SK-N-MC (cell line): ENCODE measurements at places on chromosomes 7 and 10.

DNA sequence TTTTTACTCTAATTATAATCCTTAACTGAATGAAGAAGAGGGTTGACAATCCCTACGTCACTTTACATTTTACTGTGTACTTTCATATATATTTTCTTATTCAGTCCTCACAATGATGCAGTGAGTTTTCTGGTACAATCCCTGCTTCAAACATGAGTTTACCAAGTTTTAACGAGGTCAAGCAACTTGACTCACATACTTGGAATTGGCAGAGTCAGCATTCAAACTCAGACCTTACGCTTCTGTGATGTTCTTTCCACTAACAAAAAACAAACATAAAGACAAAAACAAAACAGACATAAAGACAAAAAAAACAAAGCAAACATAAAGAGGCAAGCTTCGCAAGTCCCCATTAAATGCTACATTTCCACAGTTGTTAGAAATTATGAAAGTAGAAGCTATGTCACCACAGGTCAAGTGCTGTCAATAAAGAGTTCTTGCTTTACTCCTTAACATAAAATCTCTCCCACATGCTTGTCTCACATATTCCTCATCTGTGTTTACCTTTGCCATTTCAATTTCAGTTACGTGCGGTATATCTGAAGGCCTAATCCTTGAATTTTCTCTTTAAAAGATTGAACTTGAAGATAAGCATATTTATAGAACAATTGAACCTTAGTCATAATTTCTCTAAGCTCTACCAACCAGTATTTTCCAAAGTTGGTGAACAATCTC lies 217.3 kb downstream of the CELF2 start:
- no peak for DNase-seq

DNA sequence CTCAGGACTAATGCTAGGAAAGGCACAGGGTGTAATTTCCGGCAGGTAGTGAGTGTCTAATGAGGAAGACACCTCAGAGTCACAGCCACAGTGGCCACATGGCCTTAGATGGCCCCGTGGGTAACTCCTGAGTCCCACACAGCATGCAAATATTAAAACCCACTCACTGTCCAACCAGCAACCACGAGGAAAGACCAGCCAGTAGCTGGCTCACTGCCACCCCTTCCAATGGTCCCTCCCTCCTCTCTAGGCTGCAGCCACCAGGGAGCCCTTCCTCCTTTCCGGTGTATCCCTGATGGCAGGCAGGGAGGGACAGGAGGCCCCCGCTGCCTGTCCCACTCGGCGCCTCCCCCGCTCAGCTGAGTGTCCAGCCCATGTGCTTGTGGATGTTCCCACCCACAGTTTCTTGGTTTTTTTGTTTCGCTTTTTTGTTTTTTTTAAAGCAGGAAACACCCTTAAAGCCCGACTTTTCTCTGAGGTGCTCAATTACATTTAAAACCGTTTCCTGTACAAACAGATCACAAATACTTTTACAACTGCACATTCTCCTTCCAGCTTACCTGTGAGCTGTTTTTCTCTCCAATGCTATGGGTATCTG lies 9.2 kb downstream of the BNIP3 start:
- no peak for DNase-seq

GRCh38 chr7:18046601-18047000 lies 19.0 kb upstream of the PRPS1L1 start:
- no peak for DNase-seq

GRCh38 chr10:58641708-58642107 lies 129.0 kb downstream of the BICC1 start:
- no peak for DNase-seq

DNA sequence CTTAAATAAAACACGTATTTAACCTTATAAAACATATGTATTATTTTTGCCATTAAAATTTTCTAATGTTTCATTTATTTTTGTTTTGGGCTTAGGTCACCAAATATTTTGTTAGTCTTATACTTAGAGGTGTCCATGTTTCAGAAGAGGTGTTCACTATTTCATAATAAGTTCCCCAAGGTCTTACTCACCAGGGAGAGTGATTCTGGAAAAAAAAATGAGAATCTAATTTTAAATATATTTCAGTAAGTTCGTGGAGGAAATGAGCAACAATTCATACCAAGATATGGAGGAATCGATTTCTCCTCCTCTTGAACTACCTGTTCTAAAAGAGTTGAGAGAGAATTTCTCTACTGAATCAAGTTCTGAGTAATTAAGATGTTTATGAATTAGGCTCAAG lies 271.6 kb upstream of the SLC26A5 start:
- DNase-seq, result no peak

DNA sequence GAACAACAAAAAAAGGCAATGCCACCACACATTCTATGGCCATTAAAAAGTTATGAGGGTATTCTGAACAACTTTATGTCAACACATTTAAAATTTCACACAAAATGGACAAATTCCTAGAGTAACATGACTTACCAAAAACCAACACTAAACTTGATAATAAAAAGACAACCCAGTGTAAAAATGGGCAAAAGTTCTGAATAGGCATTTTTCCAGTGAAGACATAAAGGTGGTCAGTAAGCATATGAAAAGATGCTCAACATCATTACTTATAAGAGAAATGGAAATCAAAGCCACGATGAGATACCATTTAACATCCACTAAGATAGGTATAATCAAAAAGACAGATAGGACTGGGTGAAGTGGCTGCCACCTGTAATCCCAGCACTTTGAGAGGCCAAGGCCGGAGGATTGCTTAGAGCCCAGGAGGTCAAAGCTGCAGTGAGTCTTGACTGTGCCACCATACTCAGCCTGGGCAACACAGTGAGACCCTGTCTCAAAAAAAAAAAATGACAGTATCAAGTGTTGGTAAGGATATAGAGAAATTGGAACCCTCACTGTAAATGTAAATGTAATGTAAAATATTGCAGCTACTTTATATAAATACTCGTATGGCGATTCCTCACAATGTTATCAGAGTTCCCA lies 71.1 kb upstream of the OIT3 start:
- no peak for DNase-seq

GRCh38 chr10:6924166-6924565 lies 344.1 kb upstream of the PRKCQ start:
- no peak for DNase-seq

GRCh38 chr7:139035586-139036353 lies at the start of gene ZC3HAV1L:
TSS of gene ZC3HAV1L (minus strand) at chr7:139036042. CDS start at chr7:139036017, 25 bp downstream.
- DNase-seq, result no peak

DNA sequence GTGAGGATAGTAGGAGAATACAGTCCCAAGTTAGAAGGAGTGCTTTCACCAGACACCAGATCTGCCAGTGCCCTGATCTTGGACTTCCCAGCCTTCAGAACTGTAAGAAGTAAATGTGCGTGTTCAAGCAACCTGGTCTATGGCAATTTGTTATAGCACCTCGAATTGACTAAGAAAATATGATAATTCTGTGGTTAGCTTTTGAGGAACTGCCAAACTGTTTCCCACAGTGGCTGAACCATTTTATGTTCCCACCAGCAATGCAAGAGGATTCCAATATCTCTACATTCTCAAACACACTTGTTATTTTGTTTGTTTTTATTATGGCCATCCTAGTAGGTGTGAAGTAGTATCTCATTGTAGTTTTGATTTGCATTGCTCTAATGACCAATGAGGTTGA lies 47.0 kb downstream of the RBM20 start:
- DNase-seq, result no peak

DNA sequence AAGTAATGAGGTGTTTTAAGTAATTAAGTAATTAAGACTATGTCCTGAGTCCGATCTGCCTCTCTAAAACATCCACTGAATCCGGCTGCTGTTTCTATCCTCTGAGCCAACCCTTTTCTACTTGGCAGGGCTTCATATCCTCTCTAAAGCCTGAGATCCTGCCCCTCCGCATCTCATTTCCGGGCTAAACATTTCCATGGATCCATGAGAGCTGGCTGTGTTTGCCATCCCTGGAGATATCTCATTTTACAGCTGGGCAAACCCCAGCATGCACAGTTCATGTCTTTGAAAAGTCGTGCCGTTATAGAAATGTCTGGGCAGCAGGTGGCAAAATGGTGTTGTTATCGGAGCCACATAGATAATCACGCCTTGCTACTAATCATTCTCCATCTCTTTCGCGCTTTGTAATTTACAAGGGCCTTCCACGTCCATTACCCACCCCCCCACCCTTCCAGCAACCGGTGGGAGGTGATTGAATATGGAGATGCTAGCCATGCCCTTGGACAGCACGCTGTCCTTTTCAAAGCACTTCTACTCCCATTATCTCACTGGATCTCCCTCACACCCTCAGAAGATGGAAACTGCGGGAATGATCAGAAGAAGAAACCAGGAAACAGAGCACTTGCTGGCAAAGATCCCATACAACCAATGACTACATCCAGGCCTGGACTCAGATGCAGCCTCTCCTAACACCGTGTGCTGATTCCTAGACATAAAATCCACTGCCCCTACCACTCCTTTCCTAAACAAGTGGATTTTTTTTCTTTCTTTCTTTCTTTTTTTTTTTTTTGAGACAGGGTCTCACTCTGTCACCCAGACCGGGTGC lies 1189.2 kb downstream of the TYW1 start:
- DNase-seq, result no peak

GRCh38 chr7:129401967-129402860 lies 32.0 kb upstream of the STRIP2 start:
- no peak for DNase-seq

- DNase-seq, result no peak
Observed at GRCh38 chr10:99427566-99428190, 2.7 kb downstream of the GOT1 start.

DNA sequence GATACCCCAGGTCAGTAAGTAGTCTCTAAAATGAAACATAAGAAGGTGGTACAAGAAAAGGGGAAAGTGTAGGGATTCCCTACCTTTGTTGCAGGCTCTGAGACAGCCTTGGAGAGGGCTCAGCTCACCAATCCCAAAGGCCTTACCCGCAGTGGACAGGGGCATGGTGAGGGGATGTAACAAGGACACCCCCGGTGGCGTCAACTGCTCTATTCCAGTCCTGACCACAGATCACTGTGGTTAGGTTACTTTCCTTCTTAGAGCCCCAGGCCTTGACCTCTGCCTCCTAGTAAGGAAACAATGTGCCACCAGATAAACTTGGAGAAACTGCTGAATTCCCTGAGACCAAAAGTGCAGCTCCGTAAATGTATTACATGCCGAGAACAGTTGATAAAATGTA lies 17.5 kb downstream of the PLXNA4 start:
- no peak for DNase-seq

DNA sequence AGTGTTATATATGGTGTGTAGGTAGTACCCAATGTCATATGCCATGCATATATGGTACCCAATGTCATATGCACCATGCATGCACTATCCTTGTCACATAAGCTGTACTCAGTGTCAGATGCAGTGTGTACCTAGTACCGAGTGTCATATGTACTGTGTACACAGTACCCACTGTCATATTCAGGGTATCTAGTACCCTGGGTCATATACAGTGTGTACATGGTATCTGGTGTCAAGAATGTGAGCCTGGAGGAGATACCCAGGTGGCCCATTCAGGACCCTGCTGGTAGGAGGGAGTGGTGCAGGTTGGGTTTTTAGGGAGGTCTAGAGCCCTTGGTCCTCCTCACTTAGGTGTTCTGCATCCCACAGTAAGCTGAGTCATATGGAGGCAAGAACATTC lies 1.8 kb downstream of the ZMYND11 start:
- no peak for DNase-seq

GRCh38 chr7:95527776-95528250 lies 42.1 kb downstream of the ASB4 start:
- no peak for DNase-seq

DNA sequence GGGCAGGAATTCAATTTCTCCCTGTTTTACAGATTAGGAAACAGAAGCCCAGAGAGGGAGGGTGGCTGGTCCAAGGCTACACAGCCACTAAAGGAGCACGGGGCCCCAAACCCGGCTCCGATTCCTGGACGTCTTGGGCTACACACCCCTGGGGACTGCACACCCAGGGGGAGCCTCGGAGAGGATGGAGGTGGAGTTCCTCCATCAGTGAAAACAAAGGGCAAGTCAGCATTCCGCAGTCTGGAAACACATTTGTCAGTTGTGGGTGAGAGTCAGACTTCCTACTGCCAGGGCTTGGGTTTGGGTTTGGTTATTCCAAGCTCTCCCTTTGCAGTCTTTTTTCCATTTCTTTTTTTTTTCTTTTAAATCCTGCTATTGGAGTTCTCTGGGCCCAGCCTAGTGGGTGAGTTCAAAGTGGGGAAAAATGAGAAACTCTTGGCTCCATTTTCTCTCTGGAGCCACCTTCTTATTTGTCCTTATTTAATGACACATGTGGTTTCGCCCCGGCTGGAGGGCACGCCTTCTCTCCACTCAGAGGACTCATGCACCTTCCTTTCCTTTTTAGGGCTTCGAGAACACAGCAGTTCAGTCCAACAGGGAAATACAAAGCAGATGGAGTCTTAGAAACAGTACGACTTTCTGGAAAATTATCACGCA lies 59.9 kb upstream of the AQP1 start:
- no peak for DNase-seq

- DNase-seq, result no peak
Observed at GRCh38 chr7:100892364-100893317, 3.0 kb downstream of the ACHE start.

DNA sequence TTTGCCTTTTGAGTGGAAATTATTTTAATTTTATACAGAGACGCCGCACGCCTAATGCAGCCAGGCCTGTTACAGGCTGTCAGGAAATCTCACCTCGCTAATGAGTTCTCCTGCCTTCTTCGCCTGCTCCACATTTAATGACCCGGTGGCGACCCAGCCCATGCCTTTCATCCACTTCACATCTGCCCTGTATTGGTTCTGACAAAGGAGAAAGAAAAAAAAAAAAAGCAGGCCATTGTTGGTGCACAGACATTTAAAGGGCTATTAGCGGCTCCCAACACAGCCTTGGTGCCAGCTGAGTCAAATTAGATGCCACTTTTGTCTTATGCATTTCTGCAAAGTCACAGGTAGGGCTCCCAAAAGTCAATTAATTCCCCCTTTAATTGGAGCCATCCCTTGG lies 43.3 kb downstream of the NRAP start:
- DNase-seq, result no peak

DNA sequence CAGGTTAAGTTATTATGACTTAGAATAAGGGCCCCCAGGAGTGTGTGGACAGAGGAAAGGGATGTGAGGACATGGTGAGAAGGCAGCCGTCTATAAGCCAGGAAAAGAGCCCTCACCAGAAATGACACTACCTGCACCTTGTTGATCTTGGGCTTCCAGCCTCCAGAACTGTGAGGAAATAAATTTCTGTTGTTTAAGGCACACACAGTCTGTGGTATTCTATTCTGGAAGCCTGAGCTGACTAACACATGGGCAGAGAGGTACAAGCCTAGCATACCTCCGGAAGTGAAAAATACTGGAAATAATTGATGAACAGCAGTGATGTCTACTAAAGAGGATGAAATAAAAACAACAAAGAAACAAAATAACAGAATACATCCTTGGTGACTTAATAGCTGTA lies 46.1 kb upstream of the GRB10 start:
- no peak for DNase-seq

DNA sequence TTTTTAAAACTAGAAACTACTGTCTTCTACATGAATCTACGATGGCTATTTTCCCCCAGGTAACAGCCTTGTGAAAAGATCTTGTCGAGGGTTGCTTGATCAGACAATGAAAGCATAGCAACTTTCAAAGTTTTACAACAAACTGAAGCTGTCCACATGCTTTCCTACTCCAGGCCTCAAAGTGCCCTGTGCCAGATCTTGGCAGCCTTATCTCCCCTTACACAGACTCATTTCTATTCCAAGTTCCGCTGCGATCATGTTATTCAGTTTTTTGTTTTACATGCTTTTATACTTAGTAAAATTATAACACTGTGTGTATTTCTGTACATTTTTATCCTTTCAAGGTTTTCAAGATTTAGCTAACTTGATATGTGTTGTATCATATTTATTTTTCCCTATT lies 661.7 kb upstream of the SORCS1 start:
- DNase-seq, result no peak

GRCh38 chr7:780516-780915 lies 51.8 kb upstream of the SUN1 start:
- DNase-seq, result no peak

- DNase-seq, result no peak
Observed at GRCh38 chr7:146922782-146923181, 806.2 kb downstream of the CNTNAP2 start.
